Activated CD4-positive, alpha-beta T cell treated with anti-CD3 and anti-CD28 coated beads, Interleukin-2, amount 10 ng/mL, durations not matched to agents 24 days and 14 days (primary cell): ENCODE measurements at places on chromosomes 3 and 15. TPM values are rescaled to one million over a fixed set of nuclear protein-coding genes. Genes with fewer than 3 reads are reported as not detected.
A peak's percentile ranks its signal among the peaks of the same experiment; 100 is the strongest.

The KCTD6 gene
- 5.8 and 6.3 TPM in 2 replicates for total RNA-seq

The GPR160 gene
- 3.4 and 3.6 TPM in 2 replicates for total RNA-seq

The PROS1 gene
- total RNA-seq, result 0.85 and 1.3 TPM in 2 replicates

The LEKR1 gene
- total RNA-seq, result 0.14 and 0.24 TPM in 2 replicates

The TM4SF4 gene
- not detected in 2 replicates for total RNA-seq

The CHRM5 gene
- total RNA-seq, result not detected in 2 replicates

The CCDC54 gene
- total RNA-seq, result not detected in 2 replicates

The GABRB3 gene
- not detected in 2 replicates for total RNA-seq

The DUOXA2 gene
- total RNA-seq, result not detected in 2 replicates

The ANKDD1A gene
- total RNA-seq, result 1.4 and 1.8 TPM in 2 replicates

- no peak overlapping the region for H3K4me3 ChIP-seq
- H3K27ac ChIP-seq, result no peak overlapping the region
- DNase-seq, result peak; percentile 61
- H3K36me3 ChIP-seq, result no peaks in the 10 kb centered on the region
- no peaks in the 10 kb centered on the region for H3K27me3 ChIP-seq
Observed at GRCh38 chr3:68256635-68257223, 602.3 kb upstream of the SUCLG2 start.

DNA sequence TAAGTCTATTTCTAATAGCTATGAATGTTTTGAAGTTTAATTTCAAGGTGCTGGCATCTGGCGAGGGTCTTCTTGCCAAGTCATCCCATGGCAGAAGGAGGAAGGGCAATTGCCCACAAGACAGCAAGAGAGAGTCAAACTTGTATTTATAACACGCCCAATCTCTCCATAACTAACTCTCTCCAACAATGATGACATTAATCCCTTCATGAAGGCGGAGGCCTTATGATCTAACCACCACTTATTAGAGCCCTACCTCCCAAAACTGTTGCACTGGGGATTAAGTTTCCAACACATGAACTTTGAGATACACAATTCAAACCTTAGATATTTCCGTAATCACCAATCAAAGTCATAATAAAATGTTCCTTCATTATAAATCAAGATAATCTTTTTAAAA is 406.9 kb downstream of the CNTN6 start:
- H3K4me1 ChIP-seq, result no peaks in the 10 kb centered on the region
- no peak overlapping the region for H3K27ac ChIP-seq
- H3K36me3 ChIP-seq, result no peaks in the 10 kb centered on the region
- no peaks in the 10 kb centered on the region for H3K27me3 ChIP-seq

DNA sequence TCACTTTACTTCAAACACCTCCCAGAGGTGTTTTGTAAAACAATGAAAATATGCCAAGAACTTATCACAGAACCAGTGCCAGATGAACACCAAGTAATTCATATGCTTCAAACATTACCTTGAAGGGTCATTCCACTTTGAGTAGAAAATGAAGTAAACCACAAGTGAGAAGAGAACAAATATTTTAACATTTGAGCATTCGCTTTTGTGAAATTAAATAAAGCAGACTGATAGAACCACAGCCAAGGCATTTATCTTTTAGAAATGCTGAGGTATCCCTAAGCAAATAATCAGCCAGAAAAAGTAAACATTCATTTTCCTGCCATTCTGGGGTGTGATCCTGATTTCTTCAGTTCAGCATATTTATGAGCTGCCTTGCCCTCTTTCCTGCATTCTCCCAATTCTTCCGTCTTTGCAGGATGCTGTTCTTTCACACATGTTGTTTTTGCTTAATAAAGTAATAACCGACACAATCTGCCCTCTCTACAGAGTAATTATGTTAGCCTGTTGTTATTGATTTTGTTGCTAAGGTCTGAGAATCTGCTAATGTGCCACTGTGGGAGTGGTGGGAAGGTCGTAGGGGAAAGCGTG is 235.6 kb upstream of the TGFBR2 start:
- H3K36me3 ChIP-seq, result no peaks in the 10 kb centered on the region
- no peak overlapping the region for H3K4me3 ChIP-seq
- H3K27me3 ChIP-seq, result peaks cover 13% of the 10 kb centered on the region
- no peak overlapping the region for H3K27ac ChIP-seq

DNA sequence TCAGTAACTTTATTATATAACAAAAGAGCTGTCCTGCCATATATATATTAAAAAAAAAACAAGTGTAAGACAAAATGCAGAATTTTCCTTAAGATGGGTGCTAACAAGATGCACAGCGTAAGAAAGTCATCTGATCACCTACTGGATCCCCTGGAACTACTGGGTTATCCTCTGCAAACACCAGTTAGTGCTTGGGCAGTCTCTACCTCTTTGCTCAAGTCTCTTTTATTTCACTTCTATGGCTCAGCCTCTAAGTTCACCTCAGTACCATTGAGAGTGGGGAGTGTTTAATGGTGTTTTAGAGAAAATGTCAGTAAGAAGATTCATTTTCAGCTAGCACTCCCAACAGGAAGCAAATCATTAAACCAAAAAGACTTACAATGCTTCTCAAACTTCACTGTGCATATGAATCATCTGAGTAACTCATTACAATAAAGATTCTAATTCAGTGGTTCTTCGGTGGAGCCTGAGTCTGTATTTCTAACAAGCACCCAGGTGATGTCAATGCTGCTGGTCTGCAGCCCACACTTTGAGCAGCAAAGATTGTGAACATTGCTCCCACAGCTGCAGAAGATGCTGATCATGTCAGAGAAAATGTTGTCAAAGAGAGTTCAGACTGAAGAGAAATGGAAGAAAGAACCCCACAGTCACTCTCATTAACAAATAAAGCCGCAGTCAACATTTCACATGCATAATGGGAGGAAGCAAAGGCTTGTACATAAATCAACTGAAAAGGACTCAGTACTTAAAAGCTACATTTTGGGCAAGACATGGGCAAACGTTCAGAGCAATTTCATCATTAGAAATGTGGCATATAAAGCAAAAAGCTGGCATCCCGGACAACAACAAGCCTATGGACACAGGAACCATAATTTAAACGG is 227.1 kb upstream of the ATP11B start:
- H3K27me3 ChIP-seq, result peaks cover 2% of the 10 kb centered on the region
- H3K27ac ChIP-seq, result no peak overlapping the region
- no peaks in the 10 kb centered on the region for H3K4me1 ChIP-seq
- no peaks in the 10 kb centered on the region for H3K36me3 ChIP-seq

DNA sequence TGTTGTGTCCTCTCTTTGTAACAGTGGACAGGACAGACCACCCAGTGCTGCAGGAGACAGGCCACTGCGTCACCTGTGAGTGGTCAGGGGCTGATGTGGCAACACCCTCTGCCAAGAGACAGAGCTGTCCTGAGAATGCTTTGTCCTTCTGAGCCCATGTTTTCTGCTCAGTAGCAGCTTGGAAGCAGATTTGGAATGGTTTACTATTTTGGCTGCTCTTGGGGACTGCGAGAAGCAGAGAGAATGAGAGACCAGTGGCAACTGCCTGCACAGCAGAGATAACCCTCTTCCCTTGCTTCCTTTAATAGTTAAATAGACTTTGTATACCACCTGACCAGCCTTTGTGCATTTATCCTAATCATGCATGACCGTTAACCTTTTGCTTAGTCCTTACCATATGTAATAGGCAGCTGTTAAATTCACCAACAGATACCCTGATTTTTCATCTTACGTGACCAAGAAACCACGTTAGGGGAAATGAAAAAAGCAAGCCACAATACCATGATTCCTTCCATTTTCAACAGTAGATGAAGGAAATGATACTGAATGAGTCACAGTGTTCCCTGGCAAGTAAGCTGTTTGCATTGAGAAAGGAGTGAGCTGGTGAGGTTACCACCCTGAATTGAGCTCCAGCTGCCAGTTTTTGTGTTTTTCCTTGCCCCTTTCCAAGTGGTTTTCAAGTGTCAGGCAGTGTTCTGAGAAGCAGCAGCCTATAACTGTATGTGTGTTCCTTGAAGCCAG is 35.5 kb downstream of the B3GALNT1 start:
- H3K36me3 ChIP-seq, result no peaks in the 10 kb centered on the region
- H3K27ac ChIP-seq, result no peak overlapping the region
- no peak overlapping the region for H3K4me3 ChIP-seq

GRCh38 chr3:32194653-32195052 is 43.8 kb upstream of the CMTM8 start:
- H3K27me3 ChIP-seq, result peaks cover 22% of the 10 kb centered on the region
- no peaks in the 10 kb centered on the region for H3K4me1 ChIP-seq
- DNase-seq, result no peak
- H3K27ac ChIP-seq, result no peak overlapping the region

GRCh38 chr15:51380999-51381806 is 39.7 kb downstream of the GLDN start:
- no peaks in the 10 kb centered on the region for H3K36me3 ChIP-seq
- H3K4me3 ChIP-seq, result no peak overlapping the region
- peaks cover 6% of the 10 kb centered on the region for H3K27me3 ChIP-seq
- H3K27ac ChIP-seq, result no peak overlapping the region
- DNase-seq, result peak; percentile 75

GRCh38 chr3:45210308-45211041 is 15.6 kb downstream of the TMEM158 start:
- H3K36me3 ChIP-seq, result no peaks in the 10 kb centered on the region
- peaks cover 28% of the 10 kb centered on the region for H3K27me3 ChIP-seq
- peak; percentile 93 for DNase-seq
- no peak overlapping the region for H3K4me3 ChIP-seq
- H3K27ac ChIP-seq, result peak overlapping the region; percentile 14
- H3K4me1 ChIP-seq, result peaks cover 14% of the 10 kb centered on the region

- no peak overlapping the region for H3K27ac ChIP-seq
- H3K4me3 ChIP-seq, result no peak overlapping the region
- DNase-seq, result no peak
- no peaks in the 10 kb centered on the region for H3K36me3 ChIP-seq
- H3K27me3 ChIP-seq, result no peaks in the 10 kb centered on the region
Observed at GRCh38 chr15:88012233-88012632, 244.3 kb downstream of the NTRK3 start.

DNA sequence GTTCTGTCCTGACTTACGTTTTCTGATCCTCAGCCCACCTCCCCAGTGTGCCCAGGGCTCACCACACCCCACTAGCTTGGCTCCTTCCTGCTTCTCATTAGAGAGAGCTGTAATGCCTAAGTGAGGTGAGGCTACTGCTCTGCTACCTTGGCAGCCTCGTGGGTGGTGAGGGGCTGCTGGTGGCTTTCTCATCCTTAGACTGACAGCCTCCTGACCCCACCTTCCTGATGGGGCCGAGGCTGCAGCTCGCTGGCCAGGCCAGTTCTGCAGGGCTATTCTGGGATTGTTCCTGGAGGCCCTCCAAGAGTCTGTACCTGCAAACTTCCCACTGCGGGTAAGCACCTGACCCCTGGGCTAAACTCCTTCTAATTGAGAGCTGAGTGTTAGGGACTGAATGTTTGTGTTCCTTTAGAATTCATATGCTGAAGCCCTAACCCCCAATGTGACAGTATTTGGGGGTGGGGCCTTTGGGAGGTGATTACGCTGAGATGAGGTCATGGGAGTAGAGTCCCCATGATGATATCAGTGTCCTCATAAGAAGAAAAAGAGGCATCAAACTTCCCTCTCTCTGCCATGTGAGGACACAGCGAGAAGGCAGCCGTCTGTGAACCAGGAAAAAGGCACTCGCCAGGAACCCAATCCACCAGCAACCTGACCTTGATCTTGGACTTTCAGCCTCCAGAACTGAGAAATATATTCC is 38.1 kb upstream of the IQSEC1 start:
- no peak overlapping the region for H3K27ac ChIP-seq
- no peaks in the 10 kb centered on the region for H3K36me3 ChIP-seq
- H3K4me1 ChIP-seq, result peaks cover 4% of the 10 kb centered on the region
- no peaks in the 10 kb centered on the region for H3K27me3 ChIP-seq
- no peak overlapping the region for H3K4me3 ChIP-seq

DNA sequence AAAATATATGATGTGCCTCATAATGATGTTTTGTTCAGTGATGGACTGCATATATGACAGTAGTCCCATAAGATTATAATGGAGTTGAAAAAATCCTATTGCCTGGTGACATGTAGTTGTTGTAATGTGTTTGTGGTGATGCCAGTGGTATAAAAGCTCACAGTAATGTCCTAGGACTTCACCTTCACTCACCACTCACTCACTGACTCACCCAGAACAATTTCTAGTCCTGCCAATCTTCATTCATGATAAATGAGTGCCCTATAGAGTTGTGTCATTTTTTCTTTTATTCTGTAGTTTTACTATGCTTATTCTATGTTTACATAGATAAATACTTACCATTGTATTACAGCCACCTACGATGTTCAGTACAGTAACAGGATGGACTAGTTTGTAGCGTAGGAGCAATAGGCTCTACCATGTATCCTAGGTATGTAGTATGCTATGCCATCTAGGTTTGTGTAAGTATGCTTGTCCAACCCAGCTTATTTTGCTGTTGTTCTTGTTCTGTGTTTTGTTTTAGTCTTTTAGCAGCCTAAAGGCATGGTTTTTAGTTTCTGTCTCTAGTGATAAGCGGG is 88.5 kb upstream of the LRRFIP2 start:
- peaks cover 24% of the 10 kb centered on the region for H3K36me3 ChIP-seq
- H3K27ac ChIP-seq, result no peak overlapping the region
- peaks cover 8% of the 10 kb centered on the region for H3K4me1 ChIP-seq
- no peaks in the 10 kb centered on the region for H3K27me3 ChIP-seq

GRCh38 chr3:124529826-124530571 is 200.3 kb upstream of the UMPS start:
- H3K4me1 ChIP-seq, result no peaks in the 10 kb centered on the region
- H3K27ac ChIP-seq, result no peak overlapping the region

DNA sequence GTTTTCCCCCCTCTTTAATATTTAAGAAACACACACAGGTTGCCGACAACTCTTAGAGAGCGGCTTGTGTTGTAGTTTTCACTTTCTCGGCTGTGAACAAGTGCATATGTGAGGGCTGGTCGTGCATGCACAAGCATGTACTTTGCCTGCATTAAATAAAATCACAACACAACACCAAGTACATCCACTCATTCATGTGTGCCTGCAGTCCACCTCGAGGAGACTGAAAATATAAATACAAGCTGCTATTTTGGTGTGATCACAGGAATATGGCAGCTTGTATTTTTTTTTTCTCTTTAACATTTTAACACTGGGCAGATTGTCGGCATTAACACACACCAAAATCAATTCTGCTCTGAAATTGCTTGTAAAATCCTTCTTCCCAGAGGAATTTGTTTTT is 346.4 kb downstream of the TBC1D5 start:
- no peak overlapping the region for H3K27ac ChIP-seq
- peaks cover 19% of the 10 kb centered on the region for H3K36me3 ChIP-seq
- H3K4me3 ChIP-seq, result no peak overlapping the region
- DNase-seq, result no peak
